ENCODE measurements at places on chromosomes 2 and 18.
A peak's percentile ranks its signal among the peaks of the same experiment; 100 is the strongest.

GRCh38 chr2:174485788-174486562 is 854 bp downstream of the GPR155 start:
- peak; percentile 35 for DNase-seq

DNA sequence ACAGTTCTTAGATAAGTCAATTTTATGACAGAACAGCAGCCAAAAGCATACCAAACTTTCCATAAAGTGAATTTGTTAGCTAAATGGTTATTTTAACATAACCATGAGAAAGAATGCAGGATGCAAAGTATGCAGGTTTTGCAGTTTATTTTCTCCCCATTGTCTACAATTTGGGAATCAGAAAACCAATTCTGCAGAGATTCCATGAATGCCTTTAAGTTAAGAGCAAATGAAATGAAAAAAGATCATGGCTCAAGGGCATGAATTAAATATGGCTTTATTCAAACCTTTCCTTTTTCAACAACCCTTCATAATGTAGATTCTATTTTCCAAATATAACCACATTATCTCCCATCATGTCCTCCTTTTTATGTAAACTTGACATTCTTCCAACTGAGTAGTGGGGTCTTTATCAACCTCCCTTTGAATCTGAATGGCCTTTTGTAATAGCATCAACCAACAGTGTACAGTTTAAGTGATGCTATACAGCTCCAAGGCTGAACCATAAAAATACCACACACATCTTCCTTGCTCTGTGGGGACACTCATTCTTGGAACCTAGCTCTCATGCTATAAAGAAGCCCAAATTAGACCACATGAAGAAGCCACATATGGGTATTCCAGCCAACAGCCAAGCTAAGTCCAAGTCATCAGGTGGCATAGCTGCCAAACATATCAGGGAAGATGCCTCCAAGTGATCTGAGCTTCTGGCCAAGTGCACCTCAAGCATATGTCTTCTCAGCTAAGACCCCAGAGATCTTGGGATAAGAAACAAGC is 49.8 kb downstream of the PIAS2 start:
- no peak for DNase-seq

DNA sequence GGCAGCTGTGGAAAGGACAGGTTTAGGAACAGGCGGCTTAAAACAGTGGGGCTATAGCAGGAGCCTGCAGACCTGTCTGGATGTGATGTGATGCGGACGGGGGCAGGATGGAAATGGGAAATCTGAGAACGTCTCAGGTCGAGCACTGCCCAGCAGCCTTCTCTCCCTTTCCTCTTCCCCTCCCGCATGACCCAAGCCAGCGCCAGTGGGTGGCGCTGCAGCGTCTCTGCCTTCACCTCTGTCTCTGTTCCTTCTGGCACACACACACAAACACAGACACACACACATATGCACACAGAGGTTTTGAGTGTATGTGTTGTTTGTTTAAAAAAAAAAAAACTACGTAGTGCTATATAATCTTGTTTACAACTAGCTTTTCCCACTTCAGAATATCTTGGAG is 82.0 kb upstream of the SLC66A3 start:
- peak; percentile 82 for DNase-seq

GRCh38 chr18:42798606-42799170 is 316.8 kb downstream of the RIT2 start:
- no peak for DNase-seq

GRCh38 chr2:138943470-138943869 is 163.3 kb upstream of the NXPH2 start:
- no peak for DNase-seq

- peak; percentile 75 for DNase-seq
Observed at GRCh38 chr2:215931256-215931903, 82.0 kb downstream of the MREG start.

Measured in iPS-NIHi11 (cell line).